ENCODE measurements at places on chromosomes 3 and 15. TPM values are rescaled to one million over a fixed set of nuclear protein-coding genes. Genes with fewer than 3 reads are reported as not detected.

DNA sequence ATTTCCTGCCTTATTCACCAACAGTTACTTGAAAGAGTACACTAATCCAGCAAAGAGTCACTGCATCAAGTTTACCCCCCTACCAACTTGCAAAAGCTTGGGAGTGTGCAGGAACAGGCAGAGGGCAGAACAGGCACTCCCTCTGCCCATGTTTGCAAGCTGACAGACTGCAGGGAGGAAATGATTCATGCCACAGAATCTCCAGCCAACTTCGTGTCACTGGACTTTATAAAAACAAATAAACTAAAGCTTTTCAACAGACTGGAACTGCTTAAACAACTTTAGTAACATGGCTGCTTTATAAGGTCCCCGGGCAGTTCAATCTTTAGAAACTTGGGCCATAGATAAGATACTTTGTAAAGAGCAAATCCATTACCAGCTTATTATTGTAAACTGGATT lies 129.5 kb downstream of the THRB start:
- DNase-seq = peak; percentile 27

DNA sequence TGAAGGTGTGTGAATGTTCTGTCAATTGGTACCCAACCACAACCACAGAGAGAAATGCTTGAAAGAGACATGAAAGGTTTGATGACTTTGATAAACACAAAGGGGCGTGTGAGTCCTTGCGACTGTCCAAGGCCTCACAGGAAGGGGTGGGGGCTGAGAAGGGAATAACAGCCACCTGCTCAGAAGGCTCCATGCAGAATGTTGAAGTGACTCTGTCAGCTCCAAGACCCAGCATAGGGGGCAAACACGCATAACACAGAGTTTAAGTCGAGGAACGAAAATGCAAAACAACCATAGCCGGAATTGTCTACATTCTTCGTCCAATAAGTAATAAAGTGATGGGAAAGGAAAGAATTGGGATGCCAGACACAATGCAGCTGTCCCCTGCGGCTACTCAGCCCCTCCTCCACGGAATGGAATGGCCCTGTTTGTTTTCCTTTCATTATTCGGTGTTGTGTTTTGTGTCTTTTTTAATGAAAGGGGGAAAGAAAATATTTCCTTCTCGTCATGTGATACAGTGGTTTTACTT lies 19.9 kb downstream of the TMEM212 start:
- no peak for DNase-seq

The SH3BP5 gene
- total RNA-seq = 9.7 TPM

GRCh38 chr15:101091080-101092017 lies 160.5 kb downstream of the CHSY1 start:
- peak; percentile 74 for DNase-seq

- DNase-seq = no peak
These were observed 140.9 kb upstream of the TP63 start for GRCh38 chr3:189490337-189490736.

All from left ventricle myocardium superior (tissue), 1 donor.